ENCODE measurements at places on chromosomes 2 and 18.

DNA sequence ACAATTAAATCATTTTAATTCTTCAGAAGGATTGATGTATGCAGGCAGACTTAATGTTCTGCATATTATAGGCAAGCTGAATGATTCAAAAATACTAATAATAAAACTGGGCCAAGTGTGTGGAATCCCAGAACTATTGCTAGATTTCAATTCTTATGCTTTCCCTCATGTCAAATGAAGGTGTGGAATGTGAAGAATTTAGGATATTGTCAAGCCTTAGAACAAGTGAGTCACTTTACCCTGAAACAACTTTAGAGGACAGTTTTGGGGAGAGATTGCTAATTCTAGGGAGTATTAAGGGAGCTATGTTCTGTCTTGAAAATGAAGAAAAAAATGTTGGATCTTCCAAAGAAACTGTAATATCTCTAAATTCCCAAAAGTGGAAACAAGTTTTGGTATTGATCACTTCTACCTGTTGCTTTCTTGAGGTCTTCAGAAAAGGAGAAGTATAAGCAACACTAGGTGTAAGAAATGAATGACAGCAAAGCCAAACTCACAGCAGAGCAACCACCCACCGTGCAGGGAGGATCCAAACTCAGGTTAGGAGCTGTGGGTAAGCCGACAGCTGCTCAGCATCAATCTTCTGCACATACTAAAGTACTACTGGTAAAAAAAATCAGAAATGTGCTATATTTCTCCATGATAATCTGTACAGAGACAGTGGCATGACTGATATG, 818.1 kb downstream of the SLC4A3 start:
- no peak for DNase-seq

- DNase-seq: no peak
These were observed 60.6 kb downstream of the CAB39 start for GRCh38 chr2:230773039-230773773.

DNA sequence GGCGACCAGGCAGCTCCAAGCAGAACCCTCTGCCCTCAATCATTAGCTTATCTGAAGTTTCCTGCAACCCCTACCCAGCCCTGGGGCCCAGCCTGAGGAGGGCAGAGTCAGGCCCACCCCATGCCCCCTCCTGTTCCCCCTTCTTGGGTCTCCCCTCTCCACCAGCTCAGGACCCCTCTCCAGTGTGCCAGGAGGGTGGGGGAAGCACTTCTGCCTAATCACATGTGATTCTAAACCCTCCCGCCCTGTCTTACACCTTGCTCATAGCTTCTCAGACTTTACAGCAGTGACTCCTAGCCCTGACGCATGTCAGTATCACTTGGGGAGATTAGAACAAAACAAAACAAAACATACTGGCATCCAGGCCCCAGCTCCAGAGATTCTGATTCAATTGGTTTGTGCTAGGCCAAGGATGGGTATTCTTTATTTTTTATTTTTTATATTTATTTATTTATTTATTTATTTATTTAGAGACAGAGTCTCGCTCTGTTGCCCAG, 42.5 kb upstream of the ASAP2 start:
- no peak for DNase-seq

- no peak for DNase-seq
These were observed 601 bp upstream of the ANO7 start for GRCh38 chr2:241187918-241188234.

DNA sequence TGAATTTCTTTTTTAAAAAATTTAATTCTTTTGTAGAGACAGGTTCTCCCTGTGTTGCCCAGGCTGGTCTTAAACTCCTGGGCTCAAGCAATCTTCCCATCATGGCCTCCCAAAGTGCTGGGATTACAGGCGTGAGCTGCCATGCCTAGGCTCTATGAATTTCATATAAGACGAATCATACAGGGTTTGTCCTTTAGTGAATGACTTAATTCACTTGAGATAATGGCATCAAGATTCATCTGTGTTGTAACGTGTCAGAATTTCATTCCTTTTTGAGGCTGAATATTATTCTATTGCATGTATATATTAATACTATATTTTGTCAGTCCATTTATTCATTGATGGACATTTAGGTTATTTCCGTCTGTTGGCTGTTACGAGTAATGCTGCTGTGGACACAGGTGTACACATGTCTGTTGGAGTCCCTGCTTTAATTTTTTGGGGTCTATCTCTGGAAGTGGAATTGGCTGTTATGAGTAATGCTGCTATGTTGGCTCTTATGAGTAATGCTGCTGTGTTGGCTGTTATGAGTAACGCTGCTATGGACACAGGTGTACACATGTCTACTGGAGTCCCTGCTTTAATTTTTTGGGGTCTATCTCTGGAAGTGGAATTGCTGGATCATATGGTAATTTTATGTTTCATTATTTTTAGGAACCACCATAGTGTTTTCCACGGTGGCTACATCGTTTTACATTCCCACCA, 210.6 kb downstream of the CAMKMT start:
- no peak for DNase-seq

DNA sequence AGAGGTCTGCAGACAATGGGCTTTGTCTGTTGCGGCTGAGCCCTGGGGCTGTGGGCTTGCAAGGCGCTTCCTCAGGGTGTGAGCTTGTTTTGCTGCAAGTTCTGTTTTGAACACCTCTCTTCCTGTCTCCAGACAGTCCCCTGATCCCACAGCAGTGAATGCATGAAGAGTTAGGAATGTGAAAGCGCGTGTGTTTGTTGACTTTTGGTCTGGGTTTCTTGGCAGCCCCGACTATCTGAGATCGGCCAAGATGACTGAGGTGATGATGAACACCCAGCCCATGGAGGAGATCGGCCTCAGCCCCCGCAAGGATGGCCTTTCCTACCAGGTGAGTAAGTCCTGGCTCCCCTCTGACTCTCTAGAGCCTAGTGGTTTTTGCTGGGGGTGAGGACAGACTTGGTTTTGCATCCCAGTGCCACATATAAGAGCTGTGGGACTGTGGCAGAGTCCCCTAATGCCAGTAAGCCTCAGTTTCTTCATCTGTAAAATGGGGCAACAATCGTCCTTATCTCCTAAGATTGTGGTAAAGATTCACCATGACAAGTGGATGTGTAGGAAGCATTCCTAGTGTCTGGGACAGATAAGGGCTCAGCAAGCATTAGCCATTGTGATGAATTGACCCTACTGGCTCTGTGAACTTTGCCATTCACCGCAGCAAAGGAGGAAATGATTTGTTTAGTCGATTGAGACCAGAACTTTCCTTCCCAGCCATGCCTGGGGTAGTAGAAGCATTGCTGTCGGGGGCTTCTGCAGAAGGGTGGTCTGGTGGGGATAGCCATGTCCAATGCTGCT, 3.0 kb downstream of the LBH start:
- no peak for DNase-seq

GRCh38 chr2:158047156-158047611, 54.5 kb upstream of the UPP2 start:
- DNase-seq: no peak

GRCh38 chr2:12651641-12652040, 65.1 kb upstream of the TRIB2 start:
- no peak for DNase-seq

- no peak for DNase-seq
These were observed 993.1 kb upstream of the TMEFF2 start for GRCh38 chr2:193187816-193188215.

DNA sequence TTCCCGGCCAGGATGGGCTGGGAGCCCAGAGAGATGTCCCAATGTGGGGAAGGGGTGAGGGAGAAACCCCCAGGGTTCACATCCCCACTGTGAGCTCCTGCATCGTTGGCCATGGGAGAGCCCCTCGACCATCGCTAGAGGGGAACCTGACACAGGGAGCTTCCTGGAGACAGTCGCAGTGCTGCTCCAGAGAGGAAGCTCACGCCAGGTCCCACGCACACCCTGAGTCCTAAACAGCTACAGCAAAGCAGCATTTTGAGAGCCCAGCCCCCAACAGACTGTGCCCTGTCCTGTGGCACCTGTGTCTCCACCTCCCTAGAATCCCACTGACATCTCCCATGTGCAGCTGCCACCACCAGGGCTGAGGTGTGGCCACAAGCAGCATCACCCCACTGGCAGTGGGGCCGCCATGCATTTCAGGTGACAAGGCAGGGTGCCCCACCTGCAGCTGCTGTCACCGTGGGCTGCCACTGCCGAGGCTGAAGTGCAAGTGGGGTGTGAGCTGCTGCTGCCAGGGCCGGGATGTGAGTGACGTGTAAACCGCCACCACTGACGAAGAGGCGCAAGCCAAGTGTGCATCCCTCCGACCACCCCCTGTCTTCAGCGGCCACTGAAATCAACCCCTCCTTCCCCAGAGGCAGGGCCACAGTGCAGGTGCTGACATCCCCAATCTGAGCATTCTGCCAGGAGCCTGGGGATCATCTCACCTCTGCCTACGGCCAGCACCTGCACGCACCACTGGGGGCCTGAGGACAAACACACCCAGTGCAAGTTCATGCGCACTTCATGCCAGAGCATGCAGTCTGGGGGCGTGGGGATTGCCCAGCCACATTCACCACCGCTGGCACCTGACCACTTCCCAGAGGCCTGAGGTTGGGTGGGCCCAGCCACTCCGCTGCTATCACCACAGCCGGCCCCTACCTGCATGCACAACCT, 467.7 kb upstream of the SALL3 start:
- no peak for DNase-seq

DNA sequence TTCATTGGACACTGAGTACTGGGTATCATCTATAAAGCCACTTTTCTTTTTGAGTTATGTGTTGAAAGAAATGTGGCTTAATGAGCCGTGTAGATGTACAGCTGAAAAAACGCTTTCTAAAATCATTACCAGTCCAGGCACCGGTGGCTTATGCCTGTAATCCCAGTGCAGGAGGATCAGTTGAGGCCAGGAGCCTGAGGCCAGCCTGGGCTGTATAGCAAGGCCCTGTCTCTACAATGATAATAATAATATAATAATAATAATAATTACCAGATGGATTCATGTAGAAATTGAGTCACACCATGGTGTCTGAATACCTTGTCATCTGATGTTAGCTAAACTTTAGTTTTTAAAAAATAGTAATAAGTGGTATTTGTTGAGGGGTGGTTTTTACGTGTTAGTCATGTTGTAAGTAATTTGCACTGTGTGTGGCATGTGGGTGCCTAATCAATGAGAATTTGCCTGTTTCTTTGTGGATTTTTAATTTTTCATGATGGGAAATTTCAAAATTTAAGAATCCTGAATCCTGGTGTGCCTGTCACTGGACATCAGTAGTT, 30.1 kb downstream of the NCK2 start:
- DNase-seq: no peak

DNA sequence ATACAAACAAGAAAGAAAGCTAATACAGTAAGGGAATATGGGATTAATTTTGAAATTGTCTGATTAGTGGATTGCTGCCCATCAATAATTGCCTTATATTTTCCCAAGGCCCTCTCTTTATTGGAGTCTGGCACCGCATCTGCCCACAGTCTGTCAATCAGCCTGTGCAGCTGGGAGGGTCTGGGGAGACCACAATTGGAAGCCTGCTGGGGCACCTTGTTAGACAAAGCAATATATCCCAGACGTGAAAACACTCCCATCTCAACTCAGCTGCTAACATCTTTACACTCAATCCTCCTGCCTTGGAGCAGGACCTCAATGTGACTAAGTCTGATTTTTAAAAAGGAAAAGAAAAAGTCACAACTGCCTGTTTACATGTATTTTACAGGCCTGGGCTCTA, 258.6 kb downstream of the SRBD1 start:
- no peak for DNase-seq

GRCh38 chr2:100967716-100968115, 34.4 kb upstream of the RPL31 start:
- no peak for DNase-seq

DNA sequence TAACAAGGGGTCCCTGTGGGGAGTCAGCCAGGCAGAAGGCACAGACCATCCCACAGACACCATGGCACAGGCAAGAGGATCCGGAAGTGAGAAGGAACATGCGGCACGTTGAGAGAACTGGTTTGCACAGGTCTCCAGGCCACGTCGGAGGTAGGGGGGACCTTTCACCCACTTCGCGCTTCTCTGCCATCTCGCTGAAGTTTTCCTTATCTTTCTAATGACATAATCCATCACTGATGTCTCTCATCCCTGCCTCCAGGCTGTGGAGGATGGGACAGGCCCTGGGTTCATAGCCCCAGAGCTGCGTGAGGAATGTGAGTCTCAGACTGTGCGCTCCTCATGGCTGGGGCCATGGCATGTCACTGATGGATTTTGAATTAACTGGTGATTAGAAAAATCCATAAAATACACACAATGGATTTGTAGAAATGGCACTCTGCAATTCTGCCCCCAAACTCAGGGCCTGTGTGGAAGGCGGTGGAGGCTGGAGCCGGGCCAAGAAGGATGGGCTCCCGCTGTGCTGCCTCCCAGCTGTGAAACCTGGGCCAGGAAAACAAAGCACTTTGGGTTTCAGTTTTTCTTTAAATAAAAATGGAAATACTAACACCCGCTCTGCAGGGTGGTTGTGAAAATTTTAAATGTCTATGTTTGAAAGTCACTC, 113.3 kb upstream of the ALKAL2 start:
- DNase-seq: no peak

DNA sequence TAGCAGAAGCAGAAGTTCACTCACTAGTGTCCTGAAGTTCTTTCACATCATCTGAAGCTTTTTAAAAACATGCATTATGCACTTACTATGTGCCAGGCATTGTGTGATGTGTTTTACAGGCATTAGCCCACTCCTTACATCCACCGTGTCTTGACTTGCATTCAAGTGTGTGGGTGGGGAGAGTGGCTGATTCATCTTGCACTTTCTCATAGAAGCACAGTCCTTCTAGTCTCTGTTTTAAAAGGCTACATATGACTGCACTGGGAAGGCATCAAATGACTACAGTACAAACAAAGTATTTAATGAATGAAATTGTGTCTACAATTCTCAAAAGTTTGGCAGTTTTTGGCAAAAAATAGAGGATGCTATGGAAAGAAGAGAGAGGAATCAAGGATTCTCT, 21.6 kb upstream of the DSC3 start:
- no peak for DNase-seq

- no peak for DNase-seq
These were observed 70.6 kb downstream of the GDF7 start for GRCh38 chr2:20737505-20737904.

DNA sequence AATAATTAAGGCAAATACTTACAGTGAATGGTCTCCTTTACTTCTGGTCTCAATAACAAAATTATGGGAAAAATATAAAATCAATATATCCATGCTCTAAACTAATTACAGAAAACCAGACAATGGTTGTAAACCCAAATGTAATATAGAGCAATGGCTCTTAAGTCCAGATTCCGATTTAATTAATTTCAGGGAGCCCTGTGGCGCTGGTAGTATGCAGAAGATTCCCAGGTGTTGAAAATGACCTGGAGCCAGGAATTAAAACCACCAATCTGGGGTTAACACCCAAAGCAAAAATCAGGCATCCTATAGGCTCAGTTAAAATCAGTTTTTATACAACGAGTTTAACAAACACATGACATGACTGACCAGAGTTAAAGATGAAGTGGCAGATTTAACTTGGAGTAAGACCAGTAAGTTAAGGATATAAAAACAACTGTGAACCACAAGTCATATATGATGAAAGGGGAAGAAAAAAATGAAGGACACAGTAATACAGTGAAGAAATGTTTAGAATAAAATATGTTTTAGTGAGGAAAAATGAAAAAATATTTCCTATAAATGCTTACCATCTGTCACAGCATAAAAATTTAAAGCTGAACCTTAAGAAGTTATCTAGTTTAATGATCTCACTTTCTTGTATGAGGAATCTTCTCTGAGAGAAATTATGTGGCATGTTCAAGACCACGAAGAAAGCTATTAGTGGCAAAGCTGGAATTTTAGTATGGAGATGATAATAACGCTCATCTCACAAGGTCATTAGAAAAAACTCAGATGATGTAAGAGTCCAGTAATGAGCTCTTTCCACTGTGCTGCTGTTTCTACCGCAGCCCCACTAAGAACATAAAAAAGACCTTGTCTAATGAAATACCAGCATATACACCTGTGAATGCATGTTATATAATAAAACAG, 45.8 kb upstream of the FLACC1 start:
- DNase-seq: no peak

GRCh38 chr2:58730764-58731487, 489.8 kb upstream of the FANCL start:
- no peak for DNase-seq

Measured in stimulated activated CD4-positive, alpha-beta T cell treated with anti-CD3 and anti-CD28 coated beads, Interleukin-15, amount 100 ng/mL, for 48 hours (primary cell).